Stimulated activated CD4-positive, alpha-beta T cell treated with anti-CD3 and anti-CD28 coated beads, TNF-alpha, amount 100 ng/mL, for 24 hours (primary cell): ENCODE measurements at places on chromosomes 7 and 10.
A peak's percentile ranks its signal among the peaks of the same experiment; 100 is the strongest.

DNA sequence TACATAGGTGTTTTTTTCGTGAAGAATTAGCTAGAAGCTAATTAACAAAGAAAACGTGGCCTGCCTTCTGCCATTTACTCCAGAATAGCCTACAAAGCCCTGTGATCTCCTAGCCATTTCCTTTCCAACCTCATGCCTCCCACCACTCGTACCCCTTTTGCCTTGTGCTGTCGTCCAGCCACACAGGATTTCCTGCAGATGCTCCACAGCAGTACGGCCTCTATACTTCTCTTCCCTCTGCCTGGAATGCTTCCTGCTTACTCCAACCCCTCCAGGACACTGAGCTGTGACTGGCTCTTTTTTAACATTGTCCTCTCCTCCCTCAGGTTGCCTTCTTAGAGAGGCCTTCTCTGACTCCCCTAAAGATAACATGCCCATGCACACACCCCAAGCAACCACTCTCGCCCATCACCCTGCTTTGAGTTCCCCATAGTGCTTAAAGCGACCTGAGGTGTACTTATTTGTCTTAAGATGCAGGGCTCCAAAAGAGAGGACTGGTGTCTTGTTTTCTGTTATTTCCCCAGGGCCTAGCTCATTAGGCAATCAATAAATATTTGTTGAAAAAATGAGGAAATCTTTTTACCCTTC is 32.7 kb downstream of the STK17A start:
- no peak for DNase-seq

DNA sequence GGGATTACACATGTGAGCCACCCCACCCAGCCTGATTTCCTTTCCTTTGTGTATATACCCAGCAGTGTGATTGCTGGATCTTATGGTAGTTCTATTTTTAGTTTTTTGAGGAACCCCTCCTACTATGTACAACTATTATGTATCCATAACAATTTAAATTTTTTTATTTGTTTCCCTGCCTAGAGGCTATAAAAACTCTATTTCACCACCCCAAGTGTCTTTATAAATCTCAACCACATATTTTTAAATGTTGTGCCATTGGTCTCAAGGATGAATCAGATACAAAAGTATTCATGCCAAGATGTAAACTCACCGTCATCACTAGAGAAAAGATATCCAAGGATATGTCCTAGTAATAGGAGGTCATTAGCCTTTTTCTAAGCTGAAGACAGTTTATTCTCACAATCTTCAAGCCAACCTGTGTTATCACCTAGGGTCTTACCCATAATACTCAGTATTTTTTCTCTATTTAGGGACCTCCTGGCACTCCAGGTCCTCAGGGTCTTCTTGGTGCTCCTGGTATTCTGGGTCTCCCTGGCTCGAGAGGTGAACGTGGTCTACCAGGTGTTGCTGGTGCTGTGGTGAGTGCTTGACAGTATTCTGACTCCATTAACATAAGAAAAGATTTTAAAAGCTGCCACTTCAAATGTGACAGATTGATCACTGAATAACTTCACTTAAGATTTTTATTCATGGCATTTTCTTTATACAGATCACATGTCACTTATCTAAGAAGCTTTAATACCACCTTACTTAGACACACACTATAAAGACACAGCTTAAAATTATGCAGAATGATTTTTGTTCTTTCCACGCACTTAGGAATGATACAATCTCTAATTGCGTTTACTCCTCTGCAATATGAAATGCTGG is 29.4 kb downstream of the COL1A2 start:
- DNase-seq = no peak

GRCh38 chr10:28305553-28305952 is 2.7 kb upstream of the MPP7 start:
- DNase-seq = no peak

GRCh38 chr10:33871061-33871956 is 536.8 kb upstream of the NRP1 start:
- no peak for DNase-seq

DNA sequence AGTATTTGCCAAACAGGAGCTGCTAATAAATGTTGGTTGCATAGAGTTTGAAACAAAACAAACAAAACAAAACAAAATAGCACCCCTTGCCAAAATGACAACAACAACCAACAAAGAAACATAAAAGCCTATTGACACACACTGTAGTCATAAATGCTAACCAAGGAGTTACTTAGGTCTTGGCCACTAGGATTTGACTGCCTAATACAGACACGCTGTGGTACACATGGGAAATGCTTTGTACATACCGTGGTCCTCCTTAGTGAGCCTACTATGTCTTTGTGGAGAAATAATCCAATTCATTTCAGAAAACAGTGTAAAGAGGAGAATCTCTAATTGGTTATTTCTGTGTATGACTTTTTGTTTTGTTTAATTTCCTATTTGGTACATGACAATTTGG is 53.2 kb upstream of the MTPN start:
- DNase-seq = no peak

GRCh38 chr7:149140831-149141230 is 6.4 kb upstream of the ZNF398 start:
- DNase-seq = no peak

DNA sequence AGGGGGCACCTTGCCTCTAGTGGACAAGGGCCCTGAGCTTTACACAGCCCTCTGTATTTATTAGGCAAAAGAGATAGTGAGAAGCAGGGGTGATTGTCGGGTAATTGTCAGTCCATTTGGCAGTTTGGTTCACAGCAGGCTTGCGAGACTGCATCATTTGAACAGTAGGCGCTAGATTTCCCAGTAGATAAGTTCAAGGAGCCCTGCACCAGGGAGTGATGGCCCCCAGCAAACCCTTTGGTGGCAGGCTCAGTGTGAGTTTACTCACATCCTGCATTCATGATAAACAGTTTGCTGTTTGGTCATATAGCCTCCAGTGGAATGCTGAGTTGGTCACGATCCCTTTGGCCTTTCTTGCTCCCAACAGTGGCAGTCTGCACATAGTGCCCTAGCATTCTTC is 59.4 kb downstream of the MARCHF5 start:
- no peak for DNase-seq

GRCh38 chr10:109961174-109962001 is 38.1 kb upstream of the XPNPEP1 start:
- no peak for DNase-seq

DNA sequence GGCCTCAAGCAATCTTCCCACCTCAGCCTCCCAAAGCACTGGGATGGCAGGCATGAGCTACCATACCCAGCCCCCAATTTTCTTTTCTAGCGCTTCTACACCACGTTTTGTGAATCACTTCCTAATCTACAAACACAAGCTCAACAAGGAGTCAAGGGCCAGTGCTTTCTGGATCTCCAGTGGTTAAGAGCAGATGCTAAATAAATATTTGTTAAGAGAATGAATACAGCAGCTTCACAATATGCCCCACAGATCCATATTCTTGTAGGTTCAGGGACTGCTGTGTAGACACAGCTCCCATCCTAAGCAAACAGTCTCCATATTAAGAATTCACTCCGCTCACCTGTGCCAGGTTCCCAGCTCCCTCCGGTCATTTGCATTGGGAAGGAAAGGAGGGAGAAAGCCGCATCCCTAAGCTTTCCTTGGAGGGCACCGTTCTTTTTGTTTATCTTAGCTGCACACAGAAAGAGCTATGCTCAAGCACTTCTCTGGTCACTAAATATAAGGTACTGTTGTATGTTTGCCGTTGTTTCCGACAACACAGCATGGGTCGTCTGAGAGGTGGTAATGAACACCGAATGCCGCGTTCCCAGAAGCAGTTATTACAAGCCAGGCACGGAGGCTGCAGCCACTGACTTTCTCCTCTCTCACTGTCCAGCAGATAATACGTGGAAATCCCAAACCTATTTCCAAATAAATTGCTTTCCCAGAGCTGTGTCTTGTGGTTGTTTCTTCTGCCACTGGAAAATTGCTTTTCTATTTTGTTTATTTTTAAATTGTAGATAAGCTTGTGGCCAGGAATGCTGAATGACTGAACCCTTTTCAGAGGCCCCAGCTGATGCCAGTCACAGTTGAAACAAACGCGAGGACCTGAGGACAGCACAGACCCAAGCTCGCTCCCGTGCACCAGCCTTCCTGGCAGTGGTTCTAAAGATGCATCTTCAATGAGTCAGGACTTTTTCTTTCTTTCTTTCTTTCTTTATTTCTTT is 217.1 kb downstream of the PRPF18 start:
- DNase-seq = no peak

- peak; percentile 20 for DNase-seq
Measured at GRCh38 chr10:45470098-45471012, 96.3 kb downstream of the ALOX5 start.

- DNase-seq = no peak
Measured at GRCh38 chr10:9097206-9097990, 1042.9 kb downstream of the GATA3 start.

DNA sequence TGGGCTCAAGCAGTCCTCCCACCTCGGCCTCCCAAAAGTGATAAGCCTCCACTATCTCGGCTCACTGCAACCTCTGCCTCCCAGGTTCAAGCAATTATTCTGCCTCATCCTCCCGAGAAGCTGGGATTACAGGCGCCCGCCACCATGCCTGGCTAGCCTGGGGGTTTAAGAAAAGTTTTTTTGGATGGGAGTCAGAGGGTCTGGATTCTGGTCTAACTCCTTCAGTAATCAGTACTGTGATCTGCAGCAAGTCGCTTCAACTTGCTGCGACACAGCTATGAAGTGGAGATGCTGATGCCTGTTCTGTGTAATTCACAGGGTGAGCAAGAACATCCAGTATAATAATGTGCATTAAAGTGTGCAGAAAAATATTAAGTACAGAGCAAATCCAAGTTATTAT is 88.4 kb upstream of the AGBL3 start:
- no peak for DNase-seq

GRCh38 chr7:4642468-4643203 is 39.5 kb upstream of the FOXK1 start:
- DNase-seq = no peak

GRCh38 chr10:72328045-72328828 is 26.5 kb downstream of the DNAJB12 start:
- no peak for DNase-seq

GRCh38 chr7:159149488-159149887 is 4.8 kb upstream of the VIPR2 start:
- no peak for DNase-seq

DNA sequence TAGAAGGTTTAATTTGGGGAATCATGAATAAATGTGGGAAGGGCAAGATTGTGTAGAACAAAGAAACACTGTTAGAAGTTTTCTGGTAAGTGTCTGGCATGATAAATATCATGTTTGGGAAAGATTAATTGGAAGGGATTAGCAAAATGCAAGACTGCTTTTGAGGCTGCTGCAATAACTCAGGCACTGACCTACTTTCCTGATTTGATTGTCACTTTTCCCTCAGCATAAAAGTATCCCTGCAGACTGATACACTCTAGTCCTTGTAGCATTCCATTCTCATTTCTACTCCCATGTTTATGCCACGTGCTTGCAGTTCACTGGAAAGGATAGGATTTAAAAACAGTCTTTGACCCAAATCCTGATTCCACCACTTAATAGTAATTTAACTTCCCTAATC is 303.3 kb upstream of the SEMA3A start:
- DNase-seq = no peak

DNA sequence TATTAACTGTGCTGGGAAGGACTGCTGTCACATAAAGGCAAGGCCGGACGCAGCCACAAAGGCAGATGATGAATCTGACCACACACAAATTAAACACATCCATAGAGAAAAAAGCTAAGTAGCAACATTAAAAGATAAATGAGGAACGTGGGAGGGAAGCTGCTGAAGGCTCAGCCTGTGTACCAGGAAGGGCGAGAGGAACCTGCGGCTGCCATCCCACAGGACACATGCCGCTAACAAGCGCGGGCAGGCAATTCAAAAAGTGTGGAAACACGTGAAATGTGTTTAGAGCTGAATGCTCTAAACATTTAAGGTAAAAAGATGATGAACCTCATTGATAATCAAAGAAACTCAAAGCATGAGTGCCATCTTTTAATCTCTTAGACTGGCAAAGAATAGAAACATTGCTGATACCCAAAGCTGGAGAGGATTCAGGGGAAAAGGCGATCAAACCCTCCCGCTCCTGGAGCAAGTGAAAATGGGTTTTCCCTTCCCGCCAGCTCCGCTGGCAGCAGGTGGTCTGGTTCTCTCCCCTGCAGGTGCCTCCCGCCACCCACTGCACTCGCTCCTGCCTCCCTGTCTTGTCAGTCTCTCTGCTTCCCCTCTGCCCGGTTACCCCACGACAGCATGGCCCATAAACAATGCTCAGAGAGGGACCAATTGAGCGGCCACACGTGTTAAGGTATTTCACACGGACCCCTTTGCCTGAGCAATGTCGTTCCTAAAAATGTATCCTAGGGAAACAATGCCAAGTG is 4.2 kb downstream of the STK32C start:
- no peak for DNase-seq

DNA sequence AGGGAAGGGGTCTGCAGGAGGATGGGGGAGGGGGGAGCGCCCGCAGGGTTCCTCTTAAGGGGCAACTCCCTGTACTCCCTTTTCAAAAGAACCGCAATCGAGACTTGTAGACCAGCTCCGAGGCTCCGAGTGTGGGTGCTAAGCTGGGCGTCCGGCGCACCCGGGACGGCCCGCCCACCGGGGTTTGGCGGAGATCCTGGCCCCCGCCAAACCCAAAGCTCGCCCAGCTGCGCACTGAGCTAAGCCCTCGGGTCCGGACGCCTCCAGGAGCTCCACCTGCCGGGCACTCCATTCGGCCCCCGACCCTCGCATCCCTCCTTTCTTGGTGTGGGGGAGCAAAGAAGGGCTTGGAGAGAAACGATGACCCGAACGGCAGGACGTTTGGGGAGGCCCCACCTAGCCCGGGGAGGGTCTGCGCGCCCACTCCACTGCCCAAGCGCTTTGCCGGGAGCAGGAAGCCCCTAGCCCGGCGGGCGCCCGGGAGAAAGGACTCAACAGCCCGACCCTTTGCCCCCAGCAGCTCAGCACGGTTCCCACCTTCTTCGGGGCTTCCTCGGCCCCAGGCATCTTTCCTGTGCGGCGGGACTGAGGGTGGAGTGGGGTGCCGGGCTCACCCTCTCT is 651 bp downstream of the AFAP1L2 start:
- DNase-seq = no peak

DNA sequence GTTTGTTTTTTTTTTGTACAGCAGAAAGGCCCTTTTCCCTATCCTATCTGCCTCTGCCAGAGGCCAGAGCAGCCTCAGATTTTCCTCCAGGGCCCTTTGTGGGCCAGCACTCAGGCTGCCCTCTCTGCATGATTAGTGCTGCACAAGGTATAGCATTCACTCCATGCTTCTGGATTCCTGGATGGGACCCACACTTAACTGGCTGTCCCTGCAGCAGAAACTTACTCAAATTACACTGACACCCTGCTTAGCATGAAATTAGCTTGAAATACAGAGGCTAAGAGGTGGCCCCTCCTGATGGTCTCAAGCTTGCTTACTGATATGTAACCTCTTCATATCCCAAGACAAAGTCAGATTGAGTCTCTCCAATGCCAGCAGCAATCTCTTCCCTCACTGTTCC is 239.3 kb downstream of the SORCS1 start:
- DNase-seq = no peak

DNA sequence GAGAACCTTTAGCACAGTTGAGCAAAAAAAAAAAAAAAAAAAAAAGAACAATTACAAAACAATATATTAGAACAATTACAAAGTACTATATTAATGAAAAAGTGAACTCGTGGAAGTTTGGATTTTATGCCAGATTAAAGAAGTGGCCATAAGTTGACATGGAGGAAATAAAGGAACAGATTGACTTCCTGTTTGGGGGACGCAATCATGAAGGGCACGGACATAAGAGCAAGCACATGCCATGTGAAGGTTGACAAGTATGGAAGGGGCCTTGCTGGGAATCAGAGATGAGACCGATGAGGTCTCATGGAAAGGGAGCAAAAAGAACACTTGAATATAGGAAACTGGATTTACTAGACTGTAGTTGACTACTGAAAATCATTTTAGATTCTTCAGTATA is 61.7 kb downstream of the ICA1 start:
- DNase-seq = no peak

GRCh38 chr7:131502810-131503508 is 53.5 kb downstream of the PODXL start:
- DNase-seq = no peak
